Fibroblast of mammary gland (primary cell): ENCODE measurements at places on chromosomes 1 and 21.

- DNase-seq = no peak
Observed at GRCh38 chr1:169723763-169724162, 10.1 kb downstream of the SELE start.

- DNase-seq = no peak
Observed at GRCh38 chr1:42365118-42365517, 15.5 kb upstream of the RIMKLA start.

- DNase-seq = peak; percentile 58
Observed at GRCh38 chr1:150151291-150152181, 1.8 kb downstream of the PLEKHO1 start.

DNA sequence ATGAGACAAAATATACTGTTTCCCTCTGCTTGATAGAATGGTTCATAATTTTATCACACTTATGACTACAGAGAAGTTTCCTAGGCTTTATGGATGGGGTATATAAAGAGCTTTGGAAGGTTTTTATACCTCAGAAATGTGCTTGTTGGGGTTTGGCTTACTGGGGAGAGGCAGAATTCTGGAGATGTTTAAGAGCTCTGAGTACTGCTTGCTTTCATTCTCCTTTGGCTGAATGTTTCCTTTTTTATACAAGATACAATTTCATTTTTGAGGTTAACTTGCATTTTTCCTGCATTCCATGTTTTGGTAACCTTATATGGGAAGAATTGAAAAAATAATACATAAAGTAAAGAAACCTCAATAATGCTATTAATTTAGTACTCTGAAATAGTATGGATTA is 157.7 kb upstream of the COL11A1 start:
- no peak for DNase-seq

- DNase-seq = no peak
Observed at GRCh38 chr1:18417316-18418269, 63.1 kb upstream of the KLHDC7A start.

DNA sequence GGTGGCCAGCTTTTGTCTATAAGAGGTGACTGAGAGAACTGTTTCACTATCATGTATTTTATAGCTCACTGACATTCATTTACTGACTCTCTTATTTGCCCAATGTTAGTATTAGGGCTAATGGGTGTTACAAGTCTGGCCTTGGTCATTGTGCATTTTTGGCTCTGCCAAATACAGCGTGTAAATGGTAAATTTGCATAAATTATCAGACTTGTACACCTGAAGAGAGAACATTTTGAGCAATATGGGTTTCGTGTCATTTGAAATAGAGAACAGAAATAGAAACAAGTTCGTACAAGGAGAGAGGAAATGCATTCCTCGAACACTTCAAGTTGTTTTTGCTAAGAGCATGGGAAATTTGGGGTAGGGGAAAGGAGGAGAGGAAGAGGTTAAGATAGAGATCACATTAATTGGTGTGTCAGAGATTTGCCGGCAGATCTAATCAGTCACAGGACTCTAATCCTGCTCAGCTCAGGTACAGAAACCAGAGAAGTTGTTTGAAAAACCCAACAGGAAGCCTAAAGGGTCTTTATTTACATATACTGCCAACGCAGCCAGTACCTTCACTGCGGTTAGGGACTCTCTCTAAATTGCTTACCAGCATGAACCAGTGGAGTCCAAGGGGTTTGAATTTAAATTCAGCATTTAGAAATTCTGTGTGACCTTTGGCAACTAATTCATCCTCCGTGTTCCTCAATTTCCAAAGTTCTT is 261.5 kb downstream of the GPATCH2 start:
- no peak for DNase-seq
